ENCODE measurements at places on chromosomes 2 and 18.

DNA sequence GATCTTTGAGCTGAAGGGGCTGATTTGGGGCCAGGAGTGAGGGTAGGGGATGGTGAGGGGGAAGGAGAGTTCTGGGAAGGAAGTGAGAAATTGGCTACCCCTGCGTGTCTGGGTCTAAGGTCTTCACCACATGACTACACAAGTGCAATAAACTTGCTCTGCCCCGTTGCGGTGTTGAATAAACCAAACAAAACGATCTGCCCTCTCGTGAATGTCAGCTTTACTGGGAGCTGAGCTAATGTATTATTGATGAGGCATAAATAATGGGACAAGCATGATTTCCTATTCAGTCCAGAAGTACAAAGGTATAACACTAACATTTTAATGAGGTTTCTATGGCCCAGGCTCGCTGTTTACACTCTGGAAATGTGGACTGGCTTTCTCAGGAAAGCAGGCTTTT lies 8.0 kb upstream of the CFAP221 start:
- DNase-seq: no peak

- no peak for DNase-seq
These were observed 369.7 kb downstream of the OSR1 start for GRCh38 chr2:18988631-18989232.

DNA sequence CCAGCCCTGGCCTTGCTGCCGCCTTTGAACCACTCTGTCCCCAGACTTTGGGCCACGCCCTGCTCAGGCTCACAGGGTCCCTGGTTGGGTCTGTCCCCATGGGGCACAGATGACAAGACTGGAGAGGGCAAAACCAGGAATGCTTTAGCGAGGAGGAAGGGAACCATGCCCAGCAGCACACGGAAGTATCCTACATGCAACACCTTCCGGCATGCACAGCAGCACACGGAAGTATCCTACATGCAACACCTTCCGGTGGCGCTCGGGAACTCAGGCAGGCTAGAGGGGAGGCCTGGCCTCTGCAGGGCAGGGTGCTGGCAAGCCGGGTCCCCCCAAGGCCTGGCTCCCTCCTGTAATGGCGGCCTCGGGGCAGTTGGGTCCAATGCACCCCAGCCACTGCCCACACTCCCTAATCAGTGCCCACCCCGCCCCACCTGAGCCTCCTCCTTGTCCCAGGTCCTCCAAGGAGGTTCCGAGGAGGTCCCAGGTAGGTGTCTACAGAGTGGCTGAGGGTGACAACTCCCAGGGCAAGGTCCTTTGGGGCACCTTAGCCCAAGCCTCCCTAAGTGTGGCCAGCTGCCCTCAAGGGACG lies 33.6 kb upstream of the SNED1 start:
- DNase-seq: no peak

- DNase-seq: no peak
These were observed 63.8 kb upstream of the DARS1 start for GRCh38 chr2:136049011-136049742.

DNA sequence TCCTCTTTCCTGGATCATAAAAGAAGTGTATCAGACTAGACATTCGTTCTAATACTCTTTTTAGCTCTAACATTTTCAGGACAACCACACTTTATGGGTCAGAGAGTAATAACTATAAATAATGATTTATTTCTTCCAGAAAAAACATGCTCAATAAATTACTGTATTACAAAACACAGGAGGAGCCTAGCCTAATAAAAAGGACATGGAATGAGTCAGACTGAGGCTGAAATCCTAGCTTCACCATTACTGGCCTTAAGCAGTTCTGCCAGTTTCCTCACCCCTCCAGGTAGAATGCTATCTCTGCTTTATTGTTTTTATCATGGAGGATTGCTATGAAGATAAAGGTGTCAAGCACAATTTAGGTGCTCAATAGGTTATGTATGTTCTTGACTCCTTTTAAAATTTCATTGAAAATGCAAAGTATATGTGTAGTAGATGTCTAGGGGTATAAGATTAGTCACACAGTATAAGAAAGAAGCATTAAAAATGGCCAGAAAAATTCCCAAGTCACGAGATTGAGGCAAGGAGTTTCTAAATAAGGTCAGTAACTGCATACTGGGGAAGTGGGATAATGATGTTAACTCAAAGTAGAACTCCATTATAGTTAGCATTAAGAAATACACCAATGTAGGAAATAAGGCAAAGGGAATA lies 105.5 kb upstream of the NEUROD1 start:
- no peak for DNase-seq

GRCh38 chr18:75249672-75250470 lies 39.3 kb downstream of the TSHZ1 start:
- no peak for DNase-seq

All from NCI-H1694 (cell line).